GM23338 (cell line): ENCODE measurements at places on chromosomes 2 and 18. TPM values are rescaled to one million over a fixed set of nuclear protein-coding genes. Genes with fewer than 3 reads are reported as not detected.

GRCh38 chr2:144659731-144660275 is 139.9 kb upstream of the ZEB2 start:
- peaks cover 3% of the 10 kb centered on the region for H3K4me1 ChIP-seq
- DNase-seq = no peak
- no peak overlapping the region for H3K4me3 ChIP-seq
- no peaks in the 10 kb centered on the region for H3K27me3 ChIP-seq

DNA sequence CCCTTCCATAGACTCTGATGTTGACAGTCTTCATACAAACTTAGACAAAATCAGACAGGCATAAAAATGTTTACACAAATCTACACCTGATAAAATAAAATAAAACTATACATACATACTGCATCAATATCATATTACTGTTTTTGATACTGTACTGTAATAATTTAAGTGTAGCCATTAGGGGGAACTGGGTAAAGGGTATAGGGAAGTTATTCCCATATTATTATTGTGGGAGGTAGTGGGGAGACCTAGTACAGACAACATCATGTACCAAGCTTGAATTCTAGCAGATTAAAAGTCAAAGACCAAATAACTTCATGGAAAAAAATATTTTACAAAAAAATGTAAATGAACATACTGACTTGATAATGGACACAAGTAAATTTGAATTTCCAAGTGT is 43.3 kb downstream of the PUM2 start:
- no peak overlapping the region for H3K4me3 ChIP-seq
- H3K36me3 ChIP-seq = peaks cover 40% of the 10 kb centered on the region
- H3K27me3 ChIP-seq = no peaks in the 10 kb centered on the region
- no peak for DNase-seq
- no peaks in the 10 kb centered on the region for H3K4me1 ChIP-seq

MARCO gene
- not detected in 2 replicates for total RNA-seq

DNA sequence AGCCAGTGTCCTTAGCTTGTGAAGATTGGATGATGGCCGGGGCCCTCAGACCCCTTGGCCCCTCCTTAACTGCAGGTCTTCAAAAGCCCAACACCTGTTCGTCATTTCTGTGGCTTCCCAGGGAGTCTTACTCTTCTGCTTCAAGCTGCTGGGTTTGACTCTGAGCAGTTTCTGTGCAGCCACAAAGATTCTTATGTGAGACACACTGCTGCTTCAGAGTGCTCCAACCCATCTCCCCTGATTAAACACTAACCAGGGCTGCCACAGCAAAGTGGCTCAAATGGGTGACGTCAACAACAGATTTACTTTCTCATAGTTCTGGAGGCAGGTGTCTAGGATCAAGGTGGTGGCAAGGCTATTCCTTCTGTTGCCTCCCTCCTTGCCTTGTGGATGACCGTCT is 40.8 kb downstream of the TSN start:
- H3K36me3 ChIP-seq = no peaks in the 10 kb centered on the region
- no peak overlapping the region for H3K4me3 ChIP-seq
- no peaks in the 10 kb centered on the region for H3K27me3 ChIP-seq
- DNase-seq = no peak
- peaks cover 20% of the 10 kb centered on the region for H3K4me1 ChIP-seq
- no peak overlapping the region for H3K27ac ChIP-seq

SPATA3 gene
- not detected in 2 replicates for total RNA-seq

DNA sequence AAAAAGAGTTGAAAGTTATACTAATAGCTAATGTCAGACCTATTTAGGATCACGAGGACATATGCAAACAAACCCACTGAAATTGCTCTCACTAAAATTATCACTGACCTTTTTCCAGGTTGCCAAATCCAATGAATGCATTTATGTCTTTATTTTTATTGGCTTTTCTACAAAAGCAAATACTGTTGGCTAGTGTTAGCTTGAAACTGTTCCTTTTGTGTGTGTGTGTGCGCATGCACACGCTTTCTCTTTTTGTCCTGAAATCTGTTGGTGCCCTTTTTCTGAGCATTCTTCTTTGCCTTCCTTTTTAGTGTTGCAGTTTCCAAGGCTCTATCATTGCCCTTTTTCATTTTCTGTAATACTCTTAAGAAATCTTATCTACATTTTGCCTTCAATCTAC is 1269.2 kb downstream of the LRP1B start:
- no peak overlapping the region for H3K27ac ChIP-seq
- no peak for DNase-seq
- H3K4me3 ChIP-seq = no peak overlapping the region
- H3K27me3 ChIP-seq = no peaks in the 10 kb centered on the region
- no peaks in the 10 kb centered on the region; the same call in 1 of the 2 replicates for H3K36me3 ChIP-seq
- 0 out of 2 replicates have a peak, but pooled peaks cover 3% of the 10 kb centered on the region for H3K4me1 ChIP-seq

DNA sequence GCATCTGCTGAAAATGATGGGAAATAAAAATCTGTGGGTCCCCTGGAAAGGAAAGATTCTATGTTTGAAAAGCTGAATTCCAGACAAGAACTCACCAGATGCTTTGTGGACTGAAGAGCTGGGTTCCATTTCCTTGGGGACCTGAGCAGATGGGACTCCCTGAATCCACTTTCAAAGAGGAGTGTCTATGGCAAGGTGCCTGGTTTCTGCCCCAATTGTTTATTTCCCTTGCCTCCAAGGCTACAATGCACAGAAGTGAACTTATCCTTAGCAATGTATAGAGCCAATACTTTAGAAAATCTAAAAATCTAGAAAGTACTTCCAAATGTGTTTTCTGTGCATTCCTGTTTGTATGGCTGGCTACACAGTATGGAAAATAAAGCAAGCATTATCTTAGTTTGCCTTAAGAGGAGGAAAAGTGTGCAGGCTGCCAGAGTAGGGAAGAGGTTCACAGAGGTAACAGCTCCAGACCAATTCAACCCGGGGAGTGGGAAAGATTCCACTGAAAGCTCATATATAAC is 420.5 kb downstream of the NRXN1 start:
- H3K4me3 ChIP-seq = no peak overlapping the region
- H3K27me3 ChIP-seq = no peaks in the 10 kb centered on the region
- no peak for DNase-seq
- H3K27ac ChIP-seq = no peak overlapping the region

GRCh38 chr18:31710826-31711225 is 26.4 kb upstream of the B4GALT6 start:
- DNase-seq = peak; percentile 37
- H3K4me1 ChIP-seq = peaks cover 8% of the 10 kb centered on the region
- H3K4me3 ChIP-seq = no peak overlapping the region
- no peak overlapping the region for H3K27ac ChIP-seq
- H3K36me3 ChIP-seq = no peaks in the 10 kb centered on the region

DNA sequence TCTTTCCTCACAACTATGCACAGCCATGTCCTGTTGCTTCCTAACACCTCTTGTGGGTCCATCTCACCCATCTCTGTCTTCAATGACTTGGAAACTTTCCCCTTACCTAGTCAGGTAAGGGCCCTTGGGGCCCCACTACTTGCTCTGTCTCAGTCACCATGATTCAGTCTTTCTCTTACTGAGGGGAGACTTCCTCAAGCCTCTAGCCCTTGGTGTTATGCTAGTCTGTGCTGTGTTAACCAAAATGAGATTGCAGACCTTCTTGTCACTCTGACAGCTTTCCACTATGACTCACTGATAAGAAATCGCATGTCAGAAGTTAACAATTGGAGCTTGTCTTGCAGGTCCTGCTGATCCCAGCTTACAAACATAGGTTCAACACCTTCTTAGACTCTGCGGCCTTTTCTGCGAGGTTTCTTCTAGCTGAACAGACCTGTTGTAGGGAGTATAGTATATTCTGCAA is 65.3 kb downstream of the WDR75 start:
- H3K27me3 ChIP-seq = no peaks in the 10 kb centered on the region
- no peak overlapping the region for H3K27ac ChIP-seq
- no peak for DNase-seq
- no peaks in the 10 kb centered on the region for H3K4me1 ChIP-seq

ANKRD30B gene
- total RNA-seq = not detected in 2 replicates

DNA sequence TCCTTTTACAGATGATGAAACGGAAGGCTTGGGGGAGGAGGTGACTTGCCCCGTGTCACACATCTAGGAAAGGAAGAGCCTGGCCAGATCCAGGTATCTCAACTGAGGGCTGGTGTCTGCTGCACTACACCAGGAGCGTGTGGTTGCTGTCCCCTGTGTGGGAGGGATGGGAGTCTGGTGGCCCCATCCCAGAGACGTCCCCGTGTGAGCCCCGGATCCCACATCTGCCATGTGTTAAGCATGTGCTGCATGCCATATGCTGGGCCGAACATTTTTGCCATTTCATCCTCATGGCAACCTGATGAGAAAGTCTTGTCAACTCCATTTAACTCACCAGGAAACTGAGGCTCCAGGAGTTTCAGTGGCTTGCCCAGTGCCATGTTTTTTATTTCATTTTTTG is 4.2 kb downstream of the GAREM2 start:
- no peak for DNase-seq
- H3K4me3 ChIP-seq = no peak overlapping the region
- no peaks in the 10 kb centered on the region for H3K27me3 ChIP-seq
- no peak overlapping the region for H3K27ac ChIP-seq
- H3K36me3 ChIP-seq = peaks cover 4% of the 10 kb centered on the region; the same call in 1 of the 2 replicates
- H3K4me1 ChIP-seq = peaks cover 27% of the 10 kb centered on the region

TWIST2 gene
- 12.5 and 13.6 TPM in 2 replicates for total RNA-seq

DNA sequence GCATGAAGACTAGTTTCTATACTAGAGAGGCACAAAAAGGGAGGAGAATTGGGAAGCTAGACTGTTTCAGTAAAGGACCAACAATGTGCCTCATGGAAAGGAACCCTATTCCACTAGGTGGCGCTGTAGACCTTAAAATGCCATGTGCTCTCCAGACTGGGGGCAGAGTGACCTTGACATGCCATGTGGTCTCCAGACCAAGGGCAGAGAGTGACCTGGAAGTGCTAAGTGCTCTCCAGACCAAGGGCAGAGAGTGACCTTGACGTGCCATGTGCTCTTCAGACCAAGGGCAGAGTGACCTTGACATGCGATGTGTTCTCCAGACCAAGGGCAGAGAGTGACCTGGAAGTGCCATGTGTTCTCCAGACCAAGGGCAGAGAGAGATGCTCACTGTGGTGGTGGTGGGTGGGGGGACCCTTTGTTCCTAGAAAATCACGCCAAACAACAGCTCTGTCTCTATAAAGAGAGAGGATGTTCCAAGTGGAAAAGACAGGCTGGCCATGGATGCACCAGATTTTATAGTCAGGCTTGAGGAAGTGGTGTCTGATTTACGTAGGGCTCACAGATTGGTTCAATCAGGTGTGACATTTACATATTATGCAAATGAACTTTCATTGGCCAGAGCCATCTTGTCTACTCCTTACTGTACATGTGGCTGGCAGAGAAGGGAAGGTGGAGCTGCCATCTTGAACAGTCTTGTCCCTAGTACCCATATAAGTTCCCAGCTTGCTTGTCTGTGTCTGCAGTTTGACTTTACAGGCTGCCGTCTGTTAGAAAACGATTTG is 344.0 kb upstream of the DDX18 start:
- peaks cover 11% of the 10 kb centered on the region for H3K4me1 ChIP-seq
- H3K36me3 ChIP-seq = no peaks in the 10 kb centered on the region
- no peaks in the 10 kb centered on the region for H3K27me3 ChIP-seq
- DNase-seq = peak; percentile 93
- H3K4me3 ChIP-seq = no peak overlapping the region
- no peak overlapping the region for H3K27ac ChIP-seq

LCT gene
- not detected in 2 replicates for total RNA-seq

GREB1L gene
- 0.03 TPM in 1 of 2 replicates, not detected in the other for total RNA-seq

TACR1 gene
- total RNA-seq = 5.6 and 7.3 TPM in 2 replicates

TUBA3E gene
- total RNA-seq = 0.21 and 0.66 TPM in 2 replicates

PLEKHM3 gene
- total RNA-seq = 5.6 and 8.8 TPM in 2 replicates

DNA sequence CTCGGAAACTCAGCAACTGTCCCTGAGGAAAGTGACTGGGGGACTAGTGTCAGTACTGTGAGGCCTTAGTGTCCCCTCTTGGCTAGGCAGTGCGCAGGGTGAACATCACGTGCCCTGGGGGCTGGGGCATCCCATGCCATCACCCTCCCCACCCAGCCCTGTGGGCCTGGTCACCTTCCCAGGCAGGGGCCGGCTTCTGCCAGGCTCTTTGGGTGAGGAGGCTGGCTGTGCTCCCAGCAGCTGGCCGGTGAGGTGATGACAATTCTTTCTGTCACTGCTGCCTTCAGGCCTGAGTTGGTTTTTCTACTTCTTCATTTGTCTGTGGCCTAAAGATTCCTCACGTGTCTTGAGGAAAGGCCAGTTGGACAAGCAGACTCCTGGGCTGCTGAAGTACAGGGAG is 180.8 kb downstream of the KLHL29 start:
- H3K27me3 ChIP-seq = no peaks in the 10 kb centered on the region
- H3K36me3 ChIP-seq = no peaks in the 10 kb centered on the region
- H3K4me1 ChIP-seq = peaks cover 7% of the 10 kb centered on the region; the same call in 1 of the 2 replicates
- H3K4me3 ChIP-seq = no peak overlapping the region
